ENCODE measurements at places on chromosomes 16 and 17.
A peak's percentile ranks its signal among the peaks of the same experiment; 100 is the strongest.

- DNase-seq: peak; percentile 49
These were observed 40.2 kb downstream of the C16orf87 start for GRCh38 chr16:46790599-46791270.

- no peak for DNase-seq
These were observed 150.2 kb upstream of the CACNG5 start for GRCh38 chr17:66684731-66685130.

GRCh38 chr17:72416054-72416675 lies 295.3 kb downstream of the SOX9 start:
- peak; percentile 92 for DNase-seq

GRCh38 chr16:79229361-79229760 lies 371.2 kb downstream of the MAF start:
- peak; percentile 29 for DNase-seq

- DNase-seq: peak; percentile 36
These were observed 1.9 kb upstream of the GAA start for GRCh38 chr17:80099291-80100034.

DNA sequence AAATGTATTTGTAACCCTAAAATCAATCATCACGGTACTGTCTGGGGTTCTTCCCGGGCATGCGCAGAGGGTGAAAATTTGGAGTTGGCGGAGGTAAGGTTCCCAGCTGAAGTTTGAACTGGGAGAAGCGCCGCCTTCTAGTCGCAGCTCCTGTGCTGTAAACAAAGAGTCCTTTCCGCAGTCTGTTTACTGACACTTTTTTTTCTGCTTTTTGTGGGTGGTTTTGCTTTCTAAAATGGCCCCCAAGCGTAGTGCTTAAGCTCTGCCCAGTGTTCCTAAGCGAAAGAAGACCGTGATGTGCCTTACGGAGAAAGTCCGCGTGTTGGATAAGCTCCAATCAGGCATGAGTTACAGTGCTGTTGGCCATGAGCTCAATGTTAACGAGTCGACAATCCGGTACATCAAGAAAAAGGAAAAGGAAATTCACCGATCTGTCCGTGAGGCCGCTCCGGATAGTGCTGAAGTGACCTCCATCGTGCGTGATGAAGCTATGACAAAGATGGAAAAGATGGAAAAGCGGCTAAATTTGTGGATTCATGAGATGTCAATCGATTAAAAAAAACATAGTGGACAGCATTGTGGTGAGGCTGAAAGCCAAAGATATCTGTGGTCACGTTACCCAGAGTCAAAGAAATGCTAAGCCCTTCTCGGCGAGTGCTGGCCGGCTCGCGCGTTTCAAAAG lies 570 bp upstream of the CFDP1 start:
- peak; percentile 82 for DNase-seq

- peak; percentile 100 for DNase-seq
These were observed at the start of gene YPEL3 for GRCh38 chr16:30096105-30096861. Gene YPEL3, minus strand, starts transcription at chr16:30096213. Its CDS starts 731 bp downstream, at chr16:30095482.

DNA sequence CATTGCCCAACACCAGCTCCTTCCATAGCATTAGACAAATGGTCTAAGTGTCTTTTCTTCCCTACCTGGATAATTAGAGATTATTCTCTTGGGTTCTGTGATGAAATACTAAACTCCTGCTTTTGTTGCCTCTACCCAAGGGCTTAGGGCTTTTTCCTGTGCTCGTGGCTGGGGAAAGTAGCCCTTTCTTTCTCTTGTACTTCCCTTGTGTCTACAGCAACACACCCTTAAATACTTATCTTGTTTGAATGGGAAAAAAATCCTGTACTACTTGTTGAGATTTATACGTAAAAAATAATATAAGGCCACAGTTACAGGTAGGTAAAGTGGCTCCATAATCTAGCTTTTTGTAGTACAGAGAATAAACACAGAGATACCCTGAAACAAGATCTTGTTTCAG lies 7.0 kb upstream of the NACA2 start:
- no peak for DNase-seq

DNA sequence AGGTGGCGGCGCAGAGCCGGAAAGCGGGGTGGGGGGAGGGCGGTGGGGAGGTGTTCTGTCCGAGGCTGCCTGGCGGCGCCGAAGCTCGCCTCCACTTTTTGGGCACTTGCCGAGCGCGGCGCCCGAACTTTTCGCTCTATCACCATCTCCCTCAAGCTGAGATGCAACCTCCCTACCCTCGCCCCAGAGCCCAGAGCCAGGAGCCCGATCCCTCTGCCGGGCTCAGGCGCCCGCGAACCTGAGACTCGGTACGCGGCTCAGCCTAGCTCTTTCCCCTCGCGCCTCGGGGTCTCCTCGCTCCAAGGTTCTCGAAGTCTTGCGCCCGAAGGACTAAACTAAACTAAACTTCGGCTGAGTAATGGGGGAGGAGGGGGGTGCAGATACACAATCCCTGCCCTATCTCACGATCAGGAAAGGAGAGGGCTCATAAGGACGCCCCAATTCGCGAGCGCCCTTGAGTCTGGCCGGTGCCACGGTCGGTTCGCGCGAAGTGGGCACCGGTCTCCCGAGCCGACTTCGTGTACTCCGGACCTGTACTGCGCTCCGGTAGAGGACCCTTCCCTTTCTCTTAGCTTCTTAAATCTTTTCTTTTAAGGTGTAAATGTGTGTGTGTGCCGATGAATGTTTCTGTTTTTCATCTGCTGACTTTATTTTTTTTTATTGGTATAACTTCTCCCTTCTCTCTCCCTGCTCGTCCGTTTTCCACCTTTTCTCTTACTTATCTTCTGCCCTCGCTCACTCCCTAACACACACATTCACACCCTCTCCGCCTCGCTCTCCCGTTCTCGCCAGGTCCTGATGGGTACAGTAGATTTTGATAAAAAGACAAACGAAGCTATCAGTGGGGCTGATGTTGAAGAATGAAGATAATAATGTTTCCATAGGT lies 1.9 kb upstream of the SALL1 start:
- no peak for DNase-seq

DNA sequence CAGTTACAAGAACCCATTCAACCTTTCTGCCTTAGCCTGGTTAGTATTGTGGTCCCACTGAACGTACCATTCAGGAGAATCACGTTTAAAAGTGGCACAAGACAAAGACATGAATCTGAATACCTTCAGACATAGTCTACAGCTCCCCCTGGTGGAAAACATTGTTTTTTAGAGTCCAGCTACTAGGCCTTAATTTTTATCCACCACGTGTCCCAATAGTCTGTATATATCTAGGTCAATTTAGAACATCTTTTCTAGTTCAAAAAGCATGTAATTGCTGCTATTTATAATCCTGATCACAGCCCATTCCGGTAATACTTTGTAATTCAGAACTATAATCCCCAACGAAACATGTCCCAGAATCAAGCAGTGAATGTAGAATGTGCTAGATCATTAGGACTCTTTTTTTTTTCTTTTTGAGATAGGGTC lies 13.7 kb upstream of the GUCY2D start:
- peak; percentile 87 for DNase-seq

DNA sequence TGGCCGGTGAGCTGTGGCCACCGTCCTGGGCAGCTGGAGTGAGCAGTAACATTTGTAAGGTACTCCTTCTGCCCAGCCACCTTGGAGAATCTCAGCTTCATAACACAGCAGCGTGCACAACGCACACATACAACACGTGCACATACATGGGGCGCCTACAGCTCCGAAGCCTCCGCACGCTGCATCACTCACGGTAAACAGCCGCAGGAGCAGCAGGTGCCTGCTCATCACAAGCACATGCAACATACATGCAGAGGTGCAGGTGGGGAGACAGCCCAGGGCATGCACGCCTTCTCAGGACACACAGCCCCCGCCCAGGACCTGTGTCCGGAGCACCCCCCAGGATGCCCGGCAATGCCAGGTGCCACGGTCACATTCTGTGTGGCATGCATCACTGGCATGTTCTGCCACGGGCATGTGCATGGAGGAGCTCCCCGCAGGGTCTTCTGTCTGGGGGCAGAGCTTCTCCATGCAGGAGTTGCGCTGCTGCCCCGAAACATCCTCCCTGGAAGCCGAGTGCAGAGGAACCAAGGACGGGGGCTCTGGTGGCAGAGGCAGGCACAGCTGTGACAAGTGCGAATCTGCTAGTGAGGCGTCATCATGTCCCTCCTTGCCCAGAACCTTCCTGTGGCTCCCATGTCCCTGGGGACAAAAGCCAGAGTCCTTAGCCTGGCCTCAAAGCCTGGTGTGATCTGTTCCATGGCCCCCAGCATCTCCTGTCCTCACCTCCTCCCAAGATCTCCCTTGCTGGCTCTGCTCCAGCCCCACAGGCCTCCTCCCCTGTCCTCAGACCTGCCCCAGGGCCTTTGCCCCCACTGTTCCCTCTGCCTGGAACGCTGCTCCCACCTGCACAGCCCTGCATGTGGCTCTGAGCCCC lies 184.0 kb upstream of the GSE1 start:
- no peak for DNase-seq

- peak; percentile 92 for DNase-seq
These were observed 38.3 kb downstream of the TBX4 start for GRCh38 chr17:61490540-61490975.

DNA sequence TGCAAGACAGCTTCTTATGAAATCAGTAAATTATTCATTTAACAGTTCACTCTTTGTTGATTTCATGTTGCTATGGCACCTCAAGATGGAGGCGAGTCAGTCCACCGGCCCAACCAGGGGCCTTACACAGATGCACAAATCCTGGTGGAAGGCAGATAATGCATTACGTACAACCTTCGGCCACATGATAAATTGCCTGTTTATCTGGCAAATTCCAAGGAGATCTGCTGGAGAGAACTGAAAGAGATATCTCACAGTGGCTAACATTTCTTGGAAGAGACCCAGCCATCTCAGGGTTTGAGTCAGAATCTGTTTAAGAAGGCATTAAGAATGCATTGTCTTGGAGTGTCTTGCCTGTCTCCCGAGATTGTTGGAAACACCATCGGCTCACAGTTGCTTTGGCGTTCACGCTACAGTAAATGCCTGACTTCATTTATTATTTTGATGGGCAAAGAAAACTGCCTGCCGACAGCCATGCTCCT lies 225.6 kb downstream of the MSI2 start:
- peak; percentile 90 for DNase-seq

- DNase-seq: no peak
These were observed 476.0 kb upstream of the ASIC2 start for GRCh38 chr17:33769066-33769465.

DNA sequence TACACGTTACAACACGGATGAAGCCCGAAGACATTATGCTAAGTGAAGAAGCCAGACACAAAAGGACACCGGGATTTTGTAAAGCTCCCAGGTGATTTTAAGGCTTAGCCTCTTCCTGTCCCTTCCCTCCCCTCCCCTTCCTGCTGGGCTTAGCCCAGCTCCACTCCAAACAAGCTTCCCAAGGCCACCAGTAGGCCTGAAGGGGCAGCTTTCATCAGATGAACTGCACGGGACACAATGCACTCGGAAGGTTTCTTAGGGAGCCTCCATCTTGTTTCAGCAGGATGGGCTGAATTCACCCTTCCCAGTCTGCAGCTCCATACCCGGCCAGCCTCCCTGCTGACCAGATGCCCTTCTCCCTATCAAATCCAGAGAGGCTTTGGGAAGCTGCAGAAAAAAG lies 10.4 kb downstream of the MEFV start:
- DNase-seq: no peak

- no peak for DNase-seq
These were observed 77.3 kb upstream of the ATF7IP2 start for GRCh38 chr16:10308305-10309193.

DNA sequence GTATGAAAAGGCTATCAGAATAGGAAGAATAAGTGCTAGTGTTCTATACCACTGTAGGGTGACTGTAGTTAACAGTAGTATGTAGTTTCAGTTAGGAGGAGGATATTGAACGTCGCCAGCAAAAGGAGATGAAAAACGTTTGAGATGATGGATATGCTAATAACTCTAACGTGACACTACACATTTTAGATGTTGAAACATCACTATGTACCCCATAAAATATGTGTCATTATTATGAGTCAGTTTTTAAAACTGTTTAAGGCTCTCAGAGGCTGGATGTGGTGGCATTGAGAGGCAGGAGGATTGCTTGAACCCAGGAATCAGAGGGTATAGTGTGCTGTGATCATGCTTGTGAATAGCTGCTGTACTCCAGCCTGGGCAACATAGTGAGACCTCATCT lies 31.8 kb downstream of the UBN1 start:
- no peak for DNase-seq

GRCh38 chr16:727291-727977 lies 528 bp downstream of the HAGHL start:
- no peak for DNase-seq

DNA sequence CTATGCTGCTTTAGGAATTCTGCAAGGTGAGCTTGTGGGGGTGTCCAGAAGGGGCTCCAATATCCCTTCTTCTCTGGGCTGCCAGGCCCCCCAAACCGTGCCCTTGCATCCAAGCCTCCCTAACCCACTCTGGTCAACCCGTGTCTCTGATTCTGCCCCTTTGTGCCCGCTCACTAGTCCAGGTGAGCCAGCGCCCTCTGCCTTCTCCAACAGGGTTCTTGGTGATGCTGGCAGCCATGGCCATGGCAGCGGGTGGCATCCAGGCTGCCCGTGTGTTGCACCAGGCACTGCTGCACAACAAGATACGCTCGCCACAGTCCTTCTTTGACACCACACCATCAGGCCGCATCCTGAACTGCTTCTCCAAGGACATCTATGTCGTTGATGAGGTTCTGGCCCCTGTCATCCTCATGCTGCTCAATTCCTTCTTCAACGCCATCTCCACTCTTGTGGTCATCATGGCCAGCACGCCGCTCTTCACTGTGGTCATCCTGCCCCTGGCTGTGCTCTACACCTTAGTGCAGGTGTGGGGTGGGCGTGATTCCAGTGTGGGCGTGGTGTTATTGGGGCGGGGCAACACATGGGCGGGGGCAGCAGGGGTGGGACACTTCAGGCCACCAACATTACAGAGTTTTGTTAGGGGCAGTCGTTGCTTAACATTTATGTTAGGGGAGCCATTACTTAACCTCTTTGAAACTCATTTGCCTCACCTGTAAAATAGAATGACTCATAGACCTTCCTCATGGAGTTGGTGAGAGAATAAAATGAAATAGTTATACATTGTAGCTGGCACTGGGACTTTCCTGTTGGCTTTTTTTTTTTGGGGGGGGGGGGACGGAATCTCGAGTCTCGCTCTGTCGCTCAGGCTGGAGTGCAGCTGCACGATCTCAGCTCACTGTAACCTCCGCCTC lies 31.4 kb downstream of the ANKRD40 start:
- no peak for DNase-seq

DNA sequence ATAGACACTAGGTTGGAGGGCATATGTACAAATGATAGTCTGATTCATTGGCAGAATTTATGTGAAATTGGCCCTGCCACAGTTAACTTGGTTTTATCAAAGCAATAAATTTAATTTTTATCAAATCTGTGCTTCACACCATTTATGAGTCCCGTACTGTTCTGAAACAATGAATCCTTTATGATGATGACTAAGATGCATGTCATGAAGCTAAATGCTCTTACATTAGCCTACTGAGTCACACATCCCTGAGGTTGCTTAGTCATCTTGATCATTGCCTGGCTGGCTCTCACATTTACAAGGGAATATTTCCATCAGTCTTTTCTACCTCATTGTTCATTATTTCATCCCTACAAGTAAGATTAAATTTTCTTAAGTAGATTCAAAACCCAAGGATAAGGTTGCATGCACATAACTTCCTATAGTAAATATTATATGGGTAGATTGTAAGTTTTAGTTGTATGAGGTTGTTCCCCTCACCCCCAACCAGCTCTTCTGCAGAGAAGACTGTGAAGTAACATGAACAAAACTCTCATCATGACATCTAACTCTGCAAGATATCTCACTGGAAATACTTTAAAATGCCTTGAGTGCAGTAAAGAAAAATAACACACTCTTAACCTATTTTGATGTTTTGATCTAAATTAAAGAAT lies 170.7 kb downstream of the CYB561 start:
- no peak for DNase-seq

GRCh38 chr16:67779256-67780014 lies 26.9 kb downstream of the RANBP10 start:
- no peak for DNase-seq
